Activated gamma-delta T cell treated with Interleukin-2 at 50 U/mL for 16 hours (primary cell): ENCODE measurements at places on chromosomes 1 and 21.

- DNase-seq = no peak
These were observed 15.9 kb downstream of the PALMD start for GRCh38 chr1:99661780-99662179.

- no peak for DNase-seq
These were observed 290.4 kb downstream of the OLFM3 start for GRCh38 chr1:101706366-101706765.

GRCh38 chr1:115090540-115090939 is 1.2 kb upstream of the TSPAN2 start:
- DNase-seq = no peak

GRCh38 chr21:41821081-41821755 is 54.4 kb upstream of the RIPK4 start:
- no peak for DNase-seq

DNA sequence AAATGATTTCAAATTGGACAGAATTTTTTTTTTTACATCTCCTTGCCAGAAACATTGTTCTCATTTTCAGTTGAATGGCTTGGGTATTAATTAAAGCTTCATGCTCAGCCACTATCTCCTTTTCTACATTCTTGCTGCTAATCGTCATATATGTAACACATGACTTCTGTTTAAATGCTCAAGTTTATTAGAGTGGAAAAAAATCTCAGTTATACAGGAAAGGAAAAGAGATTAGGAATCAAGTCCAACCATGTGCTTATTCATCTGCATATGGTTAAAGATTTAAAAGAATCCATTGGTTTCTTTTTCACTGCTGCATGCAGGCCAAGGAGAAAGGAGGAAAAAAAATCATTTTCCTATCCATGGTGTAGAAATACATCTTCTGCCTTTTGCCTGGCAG is 47.3 kb upstream of the CNN3 start:
- no peak for DNase-seq

DNA sequence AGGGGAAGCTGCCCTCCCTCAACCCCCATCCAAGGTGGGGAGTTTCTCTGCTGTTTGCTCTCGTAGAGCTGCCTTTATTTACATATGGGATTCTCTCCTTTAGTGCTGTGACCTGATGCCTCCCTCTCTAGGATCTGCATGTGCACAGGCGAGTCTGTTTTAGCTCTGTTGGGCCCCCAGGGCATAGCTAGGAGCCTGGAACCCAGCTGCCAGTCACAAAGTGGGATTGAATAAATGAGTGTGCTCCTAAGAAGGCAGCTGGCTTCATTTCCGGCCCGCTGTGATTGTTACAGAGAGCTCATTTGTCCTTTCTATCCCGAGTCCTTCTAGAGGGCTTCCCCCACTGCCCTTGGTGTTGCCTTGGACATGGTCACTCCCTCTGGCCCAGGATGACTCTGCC is 176.6 kb downstream of the GRIK3 start:
- DNase-seq = no peak

DNA sequence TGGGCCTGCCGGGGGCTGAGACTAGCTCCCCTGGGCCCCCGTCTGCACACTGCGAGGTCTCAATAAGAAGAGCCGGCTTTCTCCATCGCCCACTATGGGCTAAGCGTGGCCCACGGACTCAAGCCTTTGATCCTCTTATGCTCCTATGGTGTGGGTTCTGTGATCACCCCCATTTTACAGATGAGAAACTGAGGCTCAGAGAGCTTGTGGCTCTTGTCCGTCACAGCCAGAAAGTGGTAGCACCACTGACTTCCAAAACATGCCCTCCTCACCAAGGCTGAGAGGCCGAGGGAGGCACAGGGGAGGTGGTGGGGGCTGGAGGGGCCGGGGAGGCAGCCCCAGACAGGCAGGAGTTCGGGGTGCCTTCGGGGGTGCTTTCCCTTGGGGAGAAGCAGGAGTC is 39.0 kb upstream of the CASZ1 start:
- DNase-seq = no peak

- no peak for DNase-seq
These were observed 3.7 kb downstream of the CAMTA1 start for GRCh38 chr1:6788946-6789345.

- DNase-seq = no peak
These were observed 43.6 kb upstream of the DPH5 start for GRCh38 chr1:101069158-101069557.

DNA sequence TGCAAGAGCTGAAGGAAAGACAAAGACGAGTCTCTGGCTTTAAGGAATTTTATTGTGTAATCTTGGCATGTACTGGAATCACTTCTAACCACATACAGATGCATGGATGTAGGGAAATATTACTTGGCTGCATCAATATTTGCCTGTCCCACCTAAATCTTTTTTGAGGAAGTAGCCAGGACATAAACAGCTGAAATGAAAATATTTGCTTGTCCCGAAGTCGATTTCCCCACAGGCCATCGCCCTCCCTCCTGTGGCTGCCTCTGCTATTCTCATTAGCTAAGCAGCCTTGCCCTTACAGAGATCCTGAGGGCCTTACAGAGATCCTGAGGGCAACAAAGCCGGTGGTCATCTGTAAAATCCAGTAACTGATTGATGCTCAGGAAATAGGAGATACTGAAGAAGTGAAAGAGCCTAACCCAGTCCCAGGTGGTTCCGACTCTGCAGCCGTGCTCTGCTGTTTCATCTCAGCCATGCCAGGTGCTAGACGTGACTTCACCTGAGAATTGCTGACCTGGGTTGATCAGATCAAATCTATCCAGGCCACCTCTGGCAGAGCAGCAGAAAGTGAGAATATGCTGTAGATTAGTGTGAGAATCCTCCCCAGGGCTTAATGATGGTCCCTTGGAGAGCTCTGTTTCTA is 25.5 kb downstream of the MAN1C1 start:
- DNase-seq = no peak
